Activated naive CD8-positive, alpha-beta T cell treated with anti-CD3 and anti-CD28 coated beads for 36 hours (primary cell): ENCODE measurements at places on chromosomes 13 and 19.

GRCh38 chr19:888581-889385 lies 4.2 kb downstream of the MED16 start:
- DNase-seq, result no peak

DNA sequence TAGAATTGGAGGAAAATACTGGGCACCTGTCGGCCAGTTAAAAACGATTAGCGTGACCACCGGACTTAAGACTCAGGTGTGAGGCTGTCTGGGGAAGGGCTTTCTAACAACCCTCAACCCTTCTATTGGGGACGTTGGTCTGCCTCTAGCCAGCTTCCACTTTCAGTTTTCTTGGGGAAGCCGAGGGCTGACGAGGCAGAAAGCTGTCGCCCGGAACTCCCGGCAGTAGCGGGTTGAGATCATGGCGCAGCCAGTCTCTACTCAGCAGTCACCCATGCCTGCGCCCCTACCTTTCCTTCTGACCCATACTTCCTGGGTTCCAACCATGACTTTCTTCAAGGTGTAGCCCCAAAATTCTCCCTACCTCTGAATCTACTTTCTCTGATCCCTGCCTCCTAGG lies 1424.1 kb downstream of the SLITRK1 start:
- DNase-seq, result no peak

- no peak for DNase-seq
These were observed 114.9 kb upstream of the SPATA13 start for GRCh38 chr13:24045597-24045996.

- DNase-seq, result no peak
These were observed 249.8 kb downstream of the NBEA start for GRCh38 chr13:35191883-35192282.

DNA sequence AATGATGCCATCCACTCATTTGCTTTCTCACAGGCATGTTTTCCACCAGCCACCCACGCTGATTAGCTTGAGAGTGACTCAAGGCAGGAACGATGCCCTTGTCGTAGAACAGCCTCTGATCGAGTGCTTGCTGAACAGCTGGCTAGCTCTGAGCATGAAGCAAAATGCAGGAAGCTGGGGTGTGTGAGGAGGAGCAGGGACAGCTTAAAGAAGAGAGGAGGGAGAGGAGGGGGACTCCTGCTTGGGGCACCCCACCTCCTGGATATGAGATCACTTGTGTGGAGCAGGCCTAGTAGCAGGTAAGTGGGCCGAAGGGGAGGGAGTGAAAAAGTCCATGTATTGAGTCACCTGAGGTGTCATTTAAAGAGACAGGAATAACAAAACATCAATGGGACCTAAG lies 48.8 kb downstream of the IRS2 start:
- no peak for DNase-seq

DNA sequence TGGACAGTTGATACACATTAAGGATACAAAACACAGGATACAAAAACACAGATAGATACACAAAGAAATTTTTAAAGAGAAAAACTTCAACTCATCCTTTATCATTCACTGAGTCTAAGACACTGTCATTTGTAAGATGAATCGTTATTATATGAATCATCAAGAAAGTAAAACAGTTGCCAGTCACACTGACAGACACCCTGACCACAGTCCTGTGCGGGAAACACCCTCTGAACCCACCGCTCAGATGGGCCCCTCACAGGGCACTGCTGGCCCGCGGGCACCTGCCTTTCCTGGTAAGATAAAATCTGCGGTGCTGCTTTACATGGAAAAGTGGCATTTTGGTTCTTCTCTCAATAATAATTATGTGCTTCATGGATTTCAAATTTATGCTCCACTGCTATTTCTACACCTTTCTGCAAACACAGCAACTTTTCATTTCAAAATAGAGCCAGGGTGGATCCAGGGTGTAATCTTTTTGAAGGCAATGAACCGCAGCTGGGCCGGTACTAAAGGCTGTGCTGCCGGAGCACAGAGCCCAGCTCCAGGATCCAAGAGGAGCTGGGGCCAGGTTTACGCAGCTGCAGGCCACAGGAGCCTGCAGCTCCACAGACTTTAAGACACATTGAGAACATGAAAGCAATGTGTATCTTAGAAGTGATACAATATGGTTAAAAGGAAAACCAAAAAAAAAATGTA lies 76.8 kb downstream of the TUBGCP3 start:
- DNase-seq, result no peak

- DNase-seq, result no peak
These were observed 20.3 kb downstream of the CEACAM16 start for GRCh38 chr19:44719262-44719701.

GRCh38 chr13:40922437-40923040 lies 96.6 kb downstream of the ELF1 start:
- DNase-seq, result no peak

- no peak for DNase-seq
These were observed 83.6 kb upstream of the KLF12 start for GRCh38 chr13:74217811-74218210.

DNA sequence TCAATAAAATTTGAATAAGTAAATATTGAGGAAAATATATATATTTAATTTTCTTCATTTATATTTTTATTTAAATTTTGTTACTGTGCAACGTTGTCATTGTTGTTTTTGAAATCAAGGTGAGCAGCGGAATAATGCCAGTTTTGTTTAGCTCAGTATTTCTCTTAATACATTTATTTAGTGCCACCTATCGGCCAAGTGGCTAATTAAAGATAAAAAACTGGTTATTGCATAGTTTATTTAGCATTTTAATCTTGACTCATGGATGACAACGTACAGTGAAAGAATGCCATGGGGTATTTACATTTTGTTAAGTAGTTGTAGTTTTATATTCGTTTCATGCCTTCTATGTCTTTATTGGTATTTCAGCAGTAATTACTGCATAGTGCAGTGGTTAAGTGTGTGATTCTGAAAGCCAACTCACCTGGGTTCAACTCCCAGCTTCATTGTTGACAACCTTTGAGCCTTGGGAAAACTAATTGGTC lies 265.9 kb downstream of the MYO16 start:
- DNase-seq, result no peak

DNA sequence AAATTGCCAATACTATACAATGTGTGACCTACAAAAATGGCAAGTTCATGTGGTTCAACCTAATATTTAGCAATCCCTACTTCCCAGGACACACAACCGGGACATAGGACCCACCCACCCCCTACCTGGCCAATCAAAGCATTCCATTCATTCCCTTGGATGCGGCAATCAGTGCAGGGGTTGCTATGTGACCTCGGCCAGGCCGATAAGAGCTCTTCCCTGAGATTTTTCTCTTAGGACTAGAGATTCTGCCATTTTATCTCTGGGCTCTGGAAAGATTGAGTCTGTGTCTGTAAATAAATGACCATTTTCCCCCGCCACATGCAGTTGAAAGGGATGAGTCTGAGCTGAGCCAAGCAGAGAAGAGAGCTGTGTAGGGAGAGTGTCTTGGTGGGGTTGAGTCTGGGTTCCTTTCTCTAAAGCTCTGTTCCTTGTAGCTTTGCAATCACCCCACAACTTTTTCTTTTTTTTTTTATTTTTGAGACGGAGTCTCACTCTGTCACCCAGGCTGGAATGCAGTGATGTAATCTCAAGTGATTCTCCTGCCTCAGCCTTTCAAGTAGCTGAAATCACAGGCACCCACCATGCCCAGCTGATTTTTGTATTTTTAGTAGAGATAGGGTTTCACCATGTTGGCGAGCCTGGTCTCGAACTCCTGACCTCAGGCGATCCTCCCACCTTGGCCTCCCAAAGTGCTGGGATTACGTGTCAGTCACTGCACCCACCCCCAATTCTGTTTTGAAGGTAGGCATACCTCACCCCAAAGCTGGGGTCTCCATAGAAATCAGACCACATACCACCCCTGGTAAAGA lies 7.4 kb downstream of the IFNL1 start:
- no peak for DNase-seq

- peak; percentile 96 for DNase-seq
These were observed 1.9 kb downstream of the KLF1 start for GRCh38 chr19:12884926-12885748.

DNA sequence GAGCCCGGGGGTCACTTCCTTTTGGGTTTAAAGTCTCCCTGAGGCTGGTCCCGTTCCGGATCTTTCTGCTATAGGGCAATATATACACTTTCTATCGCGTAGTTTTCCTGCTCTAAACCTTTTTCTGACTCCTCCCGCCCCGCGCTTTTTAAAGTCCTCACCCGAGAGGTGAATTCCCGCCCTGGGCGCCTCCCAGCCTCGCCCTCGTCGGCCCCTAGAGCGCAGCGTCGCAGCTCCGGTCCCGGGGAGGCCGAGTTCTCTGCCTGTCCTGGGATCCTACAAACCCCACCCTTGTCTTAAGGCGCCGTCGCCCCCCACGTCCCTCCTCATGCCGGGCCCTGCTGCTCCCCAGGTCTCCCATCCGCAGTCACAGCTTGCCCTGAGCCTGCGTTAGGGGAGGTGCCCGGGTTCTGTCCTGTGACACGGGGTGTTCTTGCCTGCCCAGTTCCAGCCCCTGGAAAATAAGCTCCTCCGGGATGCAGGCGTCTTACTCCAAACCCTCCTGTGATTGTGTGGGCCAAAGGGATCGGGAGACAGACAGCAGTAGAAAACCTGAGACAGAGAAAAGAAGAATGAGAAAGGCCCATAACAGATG lies 491 bp downstream of the ZNF525 start:
- peak; percentile 57 for DNase-seq

GRCh38 chr13:98187155-98187964 lies 10.3 kb upstream of the RNF113B start:
- DNase-seq, result no peak

DNA sequence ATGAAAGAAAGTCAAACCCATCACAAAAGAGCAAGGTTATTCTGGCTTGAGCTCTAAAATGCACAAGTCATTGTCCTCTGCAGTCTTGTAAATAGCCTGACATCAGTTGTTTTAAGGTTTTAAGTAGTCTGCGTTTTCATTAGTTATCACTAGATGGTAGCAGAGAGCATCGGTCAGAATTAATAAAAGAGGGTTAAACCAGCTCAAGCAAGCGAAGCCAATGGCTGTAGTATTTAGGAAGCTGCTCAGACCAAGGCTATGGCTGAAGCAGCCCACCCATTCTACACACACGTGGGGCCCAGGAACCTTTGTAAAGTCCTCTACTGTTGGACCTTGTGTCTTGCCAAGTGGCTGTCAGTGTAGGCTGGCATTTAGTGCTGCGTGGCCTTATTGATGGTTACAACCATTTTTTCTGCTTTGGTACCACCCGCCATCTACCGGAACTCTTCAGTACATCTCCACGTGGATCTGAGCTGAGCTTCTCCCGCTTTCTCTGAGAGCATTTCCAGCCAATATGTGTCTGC lies 13.3 kb upstream of the ZNF57 start:
- DNase-seq, result no peak

- no peak for DNase-seq
These were observed 9.0 kb downstream of the MICU2 start for GRCh38 chr13:21594715-21595545.

DNA sequence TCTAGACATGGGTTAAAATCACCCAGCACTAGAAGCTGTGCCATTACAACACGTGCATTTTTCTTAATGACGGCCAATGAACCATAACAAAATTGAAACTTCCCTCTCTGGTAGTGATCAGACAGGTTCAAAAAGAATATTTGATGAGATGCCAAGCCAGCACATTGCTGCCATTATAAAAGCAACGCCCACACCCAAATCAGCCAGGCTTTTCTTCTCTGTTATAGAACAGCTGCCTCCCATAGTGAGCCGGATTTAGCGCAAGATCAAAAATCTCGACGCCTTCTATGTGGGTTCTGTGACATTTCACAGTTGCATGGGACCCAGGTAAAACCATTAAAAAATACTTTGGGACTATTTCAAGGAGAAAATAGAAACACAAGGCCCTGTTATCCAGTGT lies 1158.0 kb downstream of the EFNB2 start:
- DNase-seq, result no peak

DNA sequence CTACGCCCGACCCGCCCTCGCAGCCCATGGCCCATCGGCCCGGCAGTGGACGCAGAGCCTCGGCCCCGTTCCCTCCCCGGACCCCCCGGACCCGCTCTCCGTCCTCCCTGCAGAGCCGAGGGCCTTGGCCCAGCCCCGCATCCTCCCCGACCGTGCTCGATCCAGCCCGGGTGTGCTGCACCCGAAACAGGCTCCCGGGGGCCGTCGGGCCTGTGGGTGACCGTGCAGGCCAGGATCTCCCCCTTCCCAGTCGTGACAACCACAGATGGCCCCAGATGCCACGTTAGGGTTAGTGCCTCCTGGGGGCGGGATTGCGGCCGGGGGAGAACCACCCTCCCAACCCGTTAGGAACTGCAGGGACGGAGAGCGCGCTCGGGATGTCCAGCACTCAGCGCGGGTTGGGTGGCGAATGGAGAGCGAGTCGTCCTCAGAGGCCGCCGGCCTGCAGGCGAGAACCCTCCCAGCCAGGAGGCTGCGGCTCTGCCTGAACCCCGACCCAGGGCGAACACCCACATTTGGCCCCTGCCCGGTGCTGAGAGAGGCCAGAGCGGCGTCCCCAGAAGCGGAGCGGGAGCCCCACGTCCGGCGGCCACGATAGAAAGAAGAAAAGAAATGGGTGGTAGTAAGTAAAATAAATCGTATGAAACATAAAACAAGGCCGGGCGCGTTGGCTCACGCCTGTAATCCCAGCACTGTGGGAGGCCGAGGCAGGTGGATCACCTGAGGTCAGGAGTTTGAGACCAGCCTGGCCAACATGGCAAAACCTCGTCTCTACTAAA lies 6.7 kb upstream of the MADCAM1 start:
- DNase-seq, result peak; percentile 32

DNA sequence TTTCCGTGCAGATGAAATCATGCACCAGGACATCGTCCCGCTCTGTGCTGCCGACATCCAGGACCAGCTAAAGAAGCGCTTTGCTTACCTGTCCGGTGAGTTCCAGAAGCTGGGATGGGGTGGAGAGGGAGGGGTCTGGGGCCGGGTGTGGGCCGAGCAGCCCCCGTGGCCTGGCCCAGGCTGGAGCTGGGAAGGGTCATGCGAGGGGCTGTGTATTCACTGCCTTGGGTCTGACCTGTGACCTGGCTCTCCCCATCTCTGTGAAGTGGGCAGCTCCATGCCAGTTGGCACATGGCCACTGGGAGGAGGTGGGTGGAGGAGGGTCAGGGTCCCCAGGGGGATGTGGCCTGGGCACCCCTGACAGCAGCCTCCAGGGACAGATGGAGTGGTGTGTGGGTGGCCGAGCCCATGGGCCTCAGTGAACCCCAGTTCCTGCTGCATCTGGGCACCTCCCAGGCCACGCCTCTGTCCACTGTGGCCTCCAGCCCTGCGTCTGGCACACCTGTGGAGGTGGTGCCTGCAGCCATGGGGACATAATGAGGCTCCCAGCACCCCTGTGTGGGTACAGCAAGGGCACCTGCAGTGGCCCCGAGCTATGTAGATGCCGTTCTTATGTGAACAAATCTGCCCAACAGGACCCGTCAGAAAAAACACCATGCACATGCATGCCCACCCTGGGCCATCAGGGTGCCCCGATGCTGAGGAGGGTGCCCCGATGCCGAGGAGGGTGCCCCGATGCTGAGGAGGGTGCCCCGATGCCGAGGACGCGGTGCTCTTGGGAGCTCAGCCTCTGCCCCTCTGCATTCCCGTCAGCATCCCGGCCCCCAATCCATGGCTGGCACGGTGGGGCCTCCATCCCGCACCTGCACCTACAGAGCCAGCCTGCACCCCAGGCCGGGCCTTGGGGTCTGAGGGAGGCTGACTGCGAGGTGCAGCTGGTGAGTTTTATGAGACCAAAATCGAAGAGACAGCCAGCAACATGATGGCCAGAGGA lies 46.0 kb downstream of the MCF2L start:
- DNase-seq, result no peak
